ENCODE measurements at places on chromosomes 2 and 18.

DNA sequence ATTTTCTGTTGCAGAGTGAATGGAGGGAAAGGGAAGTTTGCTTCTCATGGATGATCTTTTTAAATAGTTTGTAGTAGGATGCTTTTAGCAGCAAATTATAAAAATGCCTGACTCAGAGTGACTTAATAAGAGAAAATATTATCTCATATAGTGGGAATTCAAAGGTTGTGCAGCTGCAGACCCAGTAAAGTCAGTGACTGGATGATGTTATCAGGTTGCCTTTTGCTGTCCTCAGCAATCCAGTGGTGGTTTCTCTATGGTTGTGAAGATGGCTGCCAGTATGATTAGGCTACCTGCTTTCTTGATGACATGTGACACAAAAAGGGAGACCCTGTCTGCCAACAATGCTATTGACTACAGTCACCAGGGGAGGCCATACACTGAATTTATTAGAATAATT lies 184.8 kb downstream of the DIS3L2 start:
- DNase-seq, result no peak

DNA sequence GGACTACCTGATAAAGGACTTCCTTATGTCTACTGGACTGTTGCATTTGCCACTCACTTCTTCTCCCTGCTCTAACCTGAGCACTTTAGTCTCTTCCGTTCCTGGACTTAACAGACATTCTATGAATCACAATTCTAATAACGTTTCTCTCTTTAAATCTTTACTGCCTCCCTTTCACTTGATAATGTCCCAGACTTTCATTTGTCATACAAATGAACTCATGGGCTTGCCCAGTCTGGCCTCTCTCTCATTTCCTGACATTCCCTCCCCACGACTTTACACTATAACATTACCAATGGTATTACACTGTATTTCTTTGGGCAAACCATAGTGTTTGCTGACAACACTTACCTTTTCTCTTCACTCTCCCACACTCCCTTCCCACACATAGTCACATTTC lies 540.7 kb upstream of the TMEFF2 start:
- no peak for DNase-seq

- DNase-seq, result no peak
Measured at GRCh38 chr2:172323861-172324597, 103.4 kb upstream of the ITGA6 start.

DNA sequence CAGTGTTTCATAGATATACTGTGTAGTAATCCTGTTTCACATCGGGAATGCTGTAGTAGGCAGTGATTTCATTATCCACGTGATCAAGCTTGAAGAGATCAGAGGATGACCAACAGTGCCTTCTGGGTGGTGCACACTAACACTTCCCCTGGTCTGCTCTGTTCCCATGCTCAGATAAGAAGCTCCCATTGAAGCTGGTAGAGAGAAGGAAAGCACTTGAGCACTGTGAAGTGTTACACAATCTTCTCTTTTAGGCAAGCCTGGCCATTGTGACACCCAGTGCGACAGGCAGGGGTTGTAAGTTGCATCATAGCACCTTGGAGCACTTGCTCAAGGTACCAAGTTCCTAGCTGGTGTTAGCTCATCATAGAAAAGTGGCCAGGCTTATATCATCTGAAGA lies 30.6 kb upstream of the GPD2 start:
- no peak for DNase-seq

GRCh38 chr2:230847883-230848388 lies 16.8 kb upstream of the ITM2C start:
- DNase-seq, result peak; percentile 97

- no peak for DNase-seq
Measured at GRCh38 chr2:176085861-176086771, 2.4 kb upstream of the EVX2 start.

DNA sequence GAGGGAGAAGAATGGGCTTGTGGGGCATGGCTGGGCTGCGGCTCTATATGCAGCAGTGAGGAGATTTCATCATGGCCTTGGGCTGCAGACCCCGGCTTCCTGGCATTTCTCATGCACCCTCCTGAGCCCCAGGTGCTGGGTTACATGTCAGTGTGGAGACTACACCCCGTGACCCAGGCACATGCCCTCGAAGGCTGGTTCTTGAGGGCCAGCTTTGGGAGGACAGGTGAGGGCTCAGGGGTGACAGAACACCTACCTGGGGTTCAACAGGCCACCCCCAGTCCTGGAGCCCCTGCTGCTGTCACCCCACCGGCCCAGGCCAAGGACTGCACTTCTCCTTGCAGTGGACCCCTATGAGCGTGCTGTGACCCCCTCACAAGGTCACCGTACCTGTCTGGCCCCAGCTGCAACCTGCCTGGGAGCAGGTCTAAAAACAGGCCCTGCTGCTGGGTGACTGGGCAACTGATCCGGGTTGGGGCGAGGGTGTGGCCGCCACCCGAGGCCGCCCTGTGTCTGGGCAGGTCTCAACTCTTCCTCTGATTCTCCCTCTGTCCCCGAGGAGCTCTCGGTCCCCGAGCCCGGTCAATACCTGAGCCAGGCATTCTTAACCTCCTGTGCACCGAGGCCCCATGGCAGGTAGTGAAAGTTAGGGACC lies 94.8 kb upstream of the OTOS start:
- no peak for DNase-seq

DNA sequence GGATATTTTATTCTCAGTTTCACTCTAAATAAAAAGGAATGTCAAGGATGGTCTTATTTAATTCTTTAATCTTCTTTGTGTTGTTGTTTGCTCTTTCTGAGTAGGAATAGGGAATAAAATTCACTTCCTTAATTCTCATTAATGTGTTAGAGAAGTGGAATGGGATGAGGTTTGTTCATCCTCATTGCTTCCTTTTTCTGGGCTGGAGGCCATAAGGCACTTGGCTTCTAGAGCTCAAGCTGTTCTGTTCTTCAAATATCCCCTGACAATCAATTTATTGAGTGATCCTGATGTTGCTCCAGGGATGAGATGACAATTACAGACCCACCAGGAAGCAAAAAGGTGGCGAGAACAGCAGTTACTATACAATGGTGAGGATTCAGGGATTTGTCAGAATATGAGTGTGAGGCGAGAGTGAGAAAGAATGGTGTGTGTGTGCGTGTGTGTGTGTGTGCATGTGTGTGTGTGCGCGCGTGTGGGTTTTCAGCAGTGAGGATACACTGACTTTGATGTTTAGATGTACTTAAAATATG lies 557.6 kb upstream of the FANCL start:
- no peak for DNase-seq

DNA sequence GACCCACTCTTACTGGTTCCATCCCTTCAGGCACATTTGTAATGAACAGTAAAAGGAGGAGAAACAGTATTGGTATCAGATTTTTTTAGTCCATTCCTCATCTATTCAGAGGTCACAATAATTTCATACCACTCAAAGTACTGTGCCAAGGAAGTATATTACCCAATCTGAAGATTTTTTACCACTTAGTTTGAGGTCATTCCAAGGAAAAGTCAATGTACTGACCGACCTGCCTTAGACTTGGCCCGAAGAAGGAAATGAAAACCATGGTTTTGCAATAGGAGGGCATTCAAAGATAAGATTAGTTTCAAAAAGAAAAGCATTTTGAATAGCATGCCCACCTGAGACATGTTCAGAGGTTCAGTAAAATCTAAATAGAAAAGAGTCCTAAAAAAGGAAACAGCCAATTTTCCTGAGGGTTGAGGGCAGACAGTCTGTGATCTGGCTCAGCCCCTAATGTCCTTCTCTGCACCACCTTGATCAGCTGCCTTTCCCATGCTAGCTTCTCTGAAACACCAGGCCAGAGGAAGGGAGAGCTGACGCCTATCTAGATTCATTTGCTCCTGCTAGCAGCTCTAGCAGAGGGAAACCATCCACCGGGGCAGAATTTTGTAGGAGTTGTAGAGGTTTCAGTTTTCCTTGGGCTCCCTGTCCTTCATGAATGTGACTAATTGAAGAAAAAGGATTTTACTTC lies 107.3 kb upstream of the FZD5 start:
- DNase-seq, result no peak

DNA sequence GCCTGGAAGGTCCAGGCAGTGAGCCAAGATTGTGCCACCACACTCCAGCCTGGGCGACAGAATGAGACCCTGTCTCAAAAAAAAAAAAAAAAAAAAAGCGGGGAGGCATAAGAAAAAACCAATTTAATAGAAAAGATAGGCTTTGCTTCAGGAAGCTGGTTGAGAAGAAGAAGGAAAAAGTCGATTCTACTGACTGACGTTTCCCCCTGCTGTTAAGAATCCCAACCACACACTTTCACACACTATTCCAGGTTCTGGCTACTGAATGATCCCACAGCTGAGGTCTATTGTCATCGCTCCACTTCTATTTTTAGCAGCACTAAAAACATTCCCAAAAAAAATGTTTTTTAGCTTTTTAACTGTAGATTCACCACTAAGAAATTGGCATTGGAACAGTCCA lies 6.7 kb upstream of the CHCHD5 start:
- no peak for DNase-seq

GRCh38 chr18:25053466-25053865 lies 298.5 kb downstream of the ZNF521 start:
- no peak for DNase-seq

DNA sequence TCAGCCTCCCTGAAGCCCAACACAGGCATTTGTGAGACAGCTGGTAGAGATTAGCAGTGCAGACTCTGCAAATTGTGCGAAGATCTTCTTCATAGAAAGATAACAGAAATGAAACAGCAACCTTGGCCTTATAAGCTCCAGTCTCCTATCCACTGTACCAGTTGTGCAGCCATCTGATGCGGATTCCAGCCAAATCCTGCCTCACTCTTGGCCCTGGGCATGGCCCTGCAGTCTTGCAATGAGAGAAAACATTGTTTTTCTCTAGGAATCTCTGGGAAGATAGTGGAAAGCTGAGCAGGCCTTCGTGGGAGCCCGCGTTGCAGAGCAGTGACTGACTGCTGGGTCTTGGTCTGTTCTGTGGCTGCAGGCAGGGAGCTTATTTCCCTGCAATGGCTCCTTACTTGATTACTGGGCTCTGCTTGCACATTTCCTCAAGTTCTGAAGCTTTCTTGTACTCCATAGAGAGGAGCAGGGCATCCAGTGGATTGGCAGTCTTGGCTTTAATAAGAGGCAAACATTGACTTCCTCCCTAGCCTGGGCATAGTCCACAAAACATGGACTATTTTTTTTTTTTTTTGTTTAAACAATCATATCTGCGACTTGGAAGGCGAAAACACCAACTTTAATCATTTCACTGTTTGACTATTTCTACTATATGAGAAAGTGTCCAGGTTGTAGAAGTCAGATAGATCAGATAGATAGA lies 193.0 kb downstream of the ACTR3 start:
- no peak for DNase-seq

- DNase-seq, result no peak
Measured at GRCh38 chr2:3102081-3102921, 275.3 kb downstream of the EIPR1 start.

DNA sequence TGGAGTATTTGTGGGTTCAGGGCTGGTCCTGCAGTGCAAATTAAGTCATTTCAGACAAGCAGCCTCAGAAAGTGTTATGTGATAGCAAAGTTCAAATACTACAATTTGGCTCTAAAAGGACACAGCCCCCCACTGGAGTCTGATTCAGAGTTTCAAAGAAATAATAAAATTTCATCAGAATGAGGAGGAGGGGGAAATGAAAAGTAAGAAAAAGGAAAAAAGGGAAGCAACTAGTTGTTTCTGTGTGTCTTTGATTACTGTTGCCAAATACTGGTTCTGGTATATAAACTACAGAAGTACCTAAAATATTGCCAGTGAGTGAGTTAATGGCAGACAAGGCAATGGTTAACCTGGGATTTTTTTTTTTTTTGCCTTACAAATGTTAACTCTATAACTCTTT lies 773.9 kb downstream of the BCL11A start:
- DNase-seq, result no peak

DNA sequence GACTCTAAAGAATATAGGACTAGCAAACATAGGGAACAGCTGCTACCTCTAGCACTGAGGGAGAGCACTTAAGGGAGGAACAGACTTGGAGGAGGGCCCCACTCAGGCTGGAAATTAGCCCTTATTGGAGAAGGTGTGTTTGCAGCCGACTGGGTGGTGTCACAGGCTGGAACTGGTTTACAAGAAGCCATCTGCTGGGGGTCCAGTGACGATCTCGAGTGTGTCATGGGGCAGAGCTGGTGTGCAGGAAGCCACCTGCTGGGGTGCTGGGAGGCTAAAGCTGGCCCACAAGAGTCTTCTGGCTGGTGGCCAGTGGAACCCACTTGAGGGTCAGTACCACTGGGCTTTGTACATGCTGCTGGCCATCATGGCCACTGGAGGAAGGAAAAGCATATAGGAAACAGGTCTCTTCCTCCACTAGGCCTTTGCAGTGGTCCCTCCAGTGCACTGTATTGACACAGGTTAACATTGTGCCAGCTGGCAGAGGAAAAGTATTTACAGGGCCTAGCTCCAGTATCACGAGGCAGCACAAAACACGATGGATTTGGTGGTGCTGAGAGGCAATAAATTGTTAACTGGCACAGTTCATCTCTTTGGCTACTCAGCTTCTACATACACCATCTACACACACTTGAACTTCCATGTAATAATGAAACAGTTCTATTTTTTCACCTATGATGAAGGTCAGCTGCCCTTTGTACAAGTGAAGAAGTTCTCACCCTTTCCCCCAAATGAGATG lies 43.6 kb downstream of the MAP3K20 start:
- no peak for DNase-seq

GRCh38 chr2:98822301-98823164 lies 91.6 kb upstream of the MGAT4A start:
- DNase-seq, result peak; percentile 77

DNA sequence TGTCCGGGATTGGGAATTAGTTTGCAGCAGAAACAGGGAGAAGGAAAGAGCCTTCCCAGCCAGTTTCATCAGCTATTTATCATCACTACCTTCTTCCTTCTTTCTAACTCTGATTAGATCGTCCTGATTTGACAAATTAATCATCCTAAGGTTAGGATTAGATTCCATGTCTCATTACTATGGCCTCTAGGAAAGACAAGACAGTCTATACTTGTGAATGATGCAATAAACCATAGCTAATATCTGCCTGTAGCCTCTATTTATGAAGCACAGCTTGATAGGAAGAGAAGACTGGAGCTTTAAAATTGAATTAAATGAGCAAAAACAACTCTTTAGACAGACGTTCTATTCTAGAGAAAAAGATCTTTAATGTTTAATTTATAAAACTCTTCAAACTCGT lies 25.2 kb upstream of the FRZB start:
- no peak for DNase-seq

- no peak for DNase-seq
Measured at GRCh38 chr2:111022633-111023032, 98.1 kb upstream of the BCL2L11 start.

- no peak for DNase-seq
Measured at GRCh38 chr2:30678410-30679137, 128.7 kb downstream of the CAPN13 start.

Data from activated CD4-positive, alpha-beta T cell treated with anti-CD3 and anti-CD28 coated beads for 48 hours (primary cell).